ENCODE measurements at places on chromosomes 2 and 18.

- DNase-seq, result no peak
Measured at GRCh38 chr18:56085551-56085950, 497.6 kb upstream of the TCF4 start.

DNA sequence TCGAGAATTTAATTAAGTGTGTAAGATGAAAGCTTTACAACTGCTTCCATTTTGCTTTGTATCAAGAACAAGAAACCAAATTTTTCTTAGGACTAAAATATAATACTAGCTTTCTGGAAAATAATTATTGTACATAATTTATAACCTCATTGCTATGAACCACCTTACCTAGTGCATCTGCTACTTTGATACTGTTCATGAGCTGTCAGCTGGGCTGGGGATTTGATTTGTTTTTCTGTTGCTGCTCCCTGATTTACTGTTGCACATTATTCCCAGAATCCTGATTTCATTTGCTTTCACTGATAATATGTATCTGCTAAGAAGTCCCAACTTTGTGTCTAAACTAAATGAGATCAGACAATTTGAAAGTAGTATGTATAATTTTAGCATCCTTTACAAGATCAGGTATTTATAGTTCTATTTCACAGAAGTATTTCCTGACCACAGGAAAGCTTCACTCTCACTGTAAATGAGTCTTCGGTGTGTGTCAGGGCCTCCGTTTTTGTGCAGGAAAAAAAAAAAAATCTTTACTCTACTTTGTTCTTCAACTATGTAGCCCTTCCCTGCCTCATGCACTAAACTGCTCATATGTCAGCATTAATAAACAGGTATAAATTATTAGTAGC is 105.6 kb upstream of the CCDC150 start:
- no peak for DNase-seq

DNA sequence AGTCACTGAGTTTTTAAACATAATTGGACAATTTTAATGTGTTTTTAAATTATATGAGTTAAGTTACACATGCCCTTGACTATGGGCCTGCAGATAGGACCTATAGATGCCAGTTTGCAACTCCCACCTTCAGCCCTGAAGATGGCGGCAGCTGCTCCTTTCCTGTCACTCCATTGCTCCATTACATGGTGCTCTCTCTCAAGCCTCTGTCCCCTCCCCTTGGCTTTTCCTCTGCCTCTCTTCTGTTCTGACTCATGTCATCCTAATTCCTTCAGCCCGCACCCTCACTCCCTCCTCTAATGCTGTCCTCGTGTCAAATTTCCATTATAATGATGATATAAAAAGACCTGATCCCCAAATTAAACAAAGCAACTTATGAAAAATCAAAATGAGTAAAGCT is 133.7 kb upstream of the HNRNPA3 start:
- DNase-seq, result no peak

- no peak for DNase-seq
Measured at GRCh38 chr2:134189009-134189720, 64.7 kb upstream of the MGAT5 start.

GRCh38 chr18:41872206-41872605 is 82.8 kb upstream of the PIK3C3 start:
- DNase-seq, result no peak

- DNase-seq, result no peak
Measured at GRCh38 chr18:11289248-11289647, 139.9 kb upstream of the PIEZO2 start.

- DNase-seq, result no peak
Measured at GRCh38 chr2:126990200-126990599, 91.5 kb downstream of the TEX51 start.

GRCh38 chr2:37632310-37632709 is 39.1 kb downstream of the CDC42EP3 start:
- no peak for DNase-seq

DNA sequence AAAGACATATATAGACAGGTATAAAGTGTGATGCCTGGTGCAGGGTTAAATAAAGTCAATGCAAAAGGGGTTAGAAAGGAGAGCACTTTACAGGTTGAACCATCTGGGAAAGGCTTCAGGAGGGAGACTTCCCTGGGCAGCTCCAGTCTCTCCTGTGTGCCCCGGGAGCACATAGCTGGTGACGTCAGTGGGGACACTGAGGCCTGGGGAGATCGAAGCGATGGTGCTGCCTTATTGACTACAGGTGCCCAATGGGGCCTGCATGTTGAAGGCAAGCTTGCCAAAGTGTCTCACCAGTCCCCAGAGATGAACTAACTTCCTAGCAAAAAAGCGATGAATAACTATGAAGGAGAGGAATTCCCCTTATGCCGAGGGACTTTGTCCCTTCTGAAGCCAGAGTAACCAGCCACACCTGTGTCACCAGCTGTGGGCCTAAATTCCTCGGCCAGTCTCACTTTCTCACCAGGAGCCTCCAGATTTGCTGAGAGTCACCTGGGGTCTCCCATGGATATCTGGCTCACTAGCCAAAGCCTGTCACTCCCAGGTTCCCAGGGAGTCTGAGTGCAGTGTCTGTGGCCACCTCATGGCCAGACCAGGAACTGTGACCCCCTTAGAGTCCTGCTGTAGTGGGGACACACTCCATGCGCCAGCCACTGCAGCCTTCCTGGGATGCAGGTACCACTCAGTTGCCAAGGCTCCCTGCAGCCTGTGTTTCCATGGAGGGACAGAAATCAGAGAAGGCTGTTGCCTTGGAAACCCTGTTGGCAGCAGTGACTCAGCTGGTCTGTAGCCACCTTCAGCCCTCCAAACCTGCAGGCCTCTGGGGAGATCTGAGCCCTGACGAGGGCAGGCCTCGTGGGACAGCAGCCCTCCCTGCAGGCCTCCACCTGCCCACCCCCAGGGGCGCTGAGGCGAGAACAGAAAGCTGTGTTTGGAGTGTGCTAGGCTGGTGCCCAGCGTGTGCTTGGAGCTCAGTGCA is 128.7 kb downstream of the CTIF start:
- no peak for DNase-seq

GRCh38 chr2:180144338-180144813 is 137.3 kb upstream of the CWC22 start:
- DNase-seq, result no peak

- DNase-seq, result no peak
Measured at GRCh38 chr18:58408665-58409064, 220.2 kb downstream of the ALPK2 start.

DNA sequence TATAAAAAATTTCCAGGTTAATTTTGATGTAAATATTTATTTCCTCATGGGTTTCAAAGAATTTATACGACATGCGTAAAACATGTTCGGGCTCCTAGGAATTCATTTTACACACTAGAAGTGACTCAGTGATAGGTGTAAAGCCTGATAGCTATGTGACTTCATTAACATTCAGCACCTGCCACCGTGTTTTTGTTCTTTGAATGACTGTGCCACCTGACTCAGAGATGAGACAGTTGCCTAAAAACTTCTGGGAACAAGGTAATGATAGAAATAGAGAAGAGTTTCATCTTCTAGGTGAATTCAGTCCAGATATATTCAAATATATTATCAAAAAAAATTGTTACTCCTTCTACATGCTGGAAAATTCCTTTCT is 10.0 kb downstream of the IL1R2 start:
- no peak for DNase-seq

DNA sequence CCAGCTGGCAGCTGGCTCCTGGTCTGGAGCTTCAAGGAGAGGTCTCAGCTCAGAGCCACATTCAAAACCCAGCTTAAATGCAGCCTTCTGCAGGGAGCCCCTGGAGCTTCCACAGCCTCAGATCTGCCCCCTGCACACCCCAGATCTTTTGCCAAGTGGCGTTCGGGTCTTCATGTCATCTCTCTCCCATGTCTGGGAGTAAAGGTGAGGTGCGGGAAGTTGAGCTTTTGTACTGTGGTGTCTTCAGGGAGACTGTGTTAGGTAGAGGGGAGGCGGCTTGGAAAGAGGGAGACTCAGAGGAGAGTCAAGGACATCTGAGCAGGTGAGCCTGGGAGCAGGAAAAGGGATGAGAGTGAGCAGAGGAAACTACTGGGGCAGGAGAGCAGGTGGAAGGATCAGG is 25.4 kb downstream of the MPHOSPH10 start:
- no peak for DNase-seq

GRCh38 chr2:208099682-208100470 is 24.4 kb downstream of the CRYGD start:
- no peak for DNase-seq

DNA sequence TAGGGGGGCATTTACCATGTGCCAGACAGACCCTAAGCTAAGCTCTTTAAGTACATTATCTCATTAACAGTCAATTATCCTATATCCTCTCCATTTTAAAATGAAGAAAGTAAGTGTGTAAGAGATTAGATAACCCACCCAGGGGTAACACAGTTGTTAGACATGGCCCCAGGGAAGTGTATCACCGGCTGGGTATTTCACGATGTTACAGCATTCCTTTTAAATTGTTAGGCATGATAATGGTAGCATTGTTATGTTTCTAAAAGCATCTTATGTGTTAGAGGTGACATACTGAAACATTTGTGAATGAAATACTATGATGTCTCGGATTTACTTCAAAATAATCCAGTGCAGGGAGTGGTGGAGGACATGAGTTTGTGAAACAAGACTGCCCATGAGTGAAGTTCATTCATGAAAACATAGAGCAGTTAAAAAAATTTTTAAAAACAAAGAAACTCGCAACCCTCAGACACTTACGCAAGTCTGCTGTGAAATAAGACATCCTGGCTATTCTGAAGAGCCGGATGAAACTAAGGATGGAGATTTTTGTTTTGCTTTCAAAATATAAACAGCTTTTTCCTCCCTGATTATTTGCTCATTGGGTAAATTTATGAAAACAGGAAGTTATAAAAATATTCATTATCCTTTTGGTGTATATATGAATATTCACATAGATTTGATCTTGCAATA is 54.9 kb downstream of the IL1RL2 start:
- DNase-seq, result no peak

GRCh38 chr18:67359873-67360838 is 156.4 kb downstream of the DSEL start:
- DNase-seq, result no peak

DNA sequence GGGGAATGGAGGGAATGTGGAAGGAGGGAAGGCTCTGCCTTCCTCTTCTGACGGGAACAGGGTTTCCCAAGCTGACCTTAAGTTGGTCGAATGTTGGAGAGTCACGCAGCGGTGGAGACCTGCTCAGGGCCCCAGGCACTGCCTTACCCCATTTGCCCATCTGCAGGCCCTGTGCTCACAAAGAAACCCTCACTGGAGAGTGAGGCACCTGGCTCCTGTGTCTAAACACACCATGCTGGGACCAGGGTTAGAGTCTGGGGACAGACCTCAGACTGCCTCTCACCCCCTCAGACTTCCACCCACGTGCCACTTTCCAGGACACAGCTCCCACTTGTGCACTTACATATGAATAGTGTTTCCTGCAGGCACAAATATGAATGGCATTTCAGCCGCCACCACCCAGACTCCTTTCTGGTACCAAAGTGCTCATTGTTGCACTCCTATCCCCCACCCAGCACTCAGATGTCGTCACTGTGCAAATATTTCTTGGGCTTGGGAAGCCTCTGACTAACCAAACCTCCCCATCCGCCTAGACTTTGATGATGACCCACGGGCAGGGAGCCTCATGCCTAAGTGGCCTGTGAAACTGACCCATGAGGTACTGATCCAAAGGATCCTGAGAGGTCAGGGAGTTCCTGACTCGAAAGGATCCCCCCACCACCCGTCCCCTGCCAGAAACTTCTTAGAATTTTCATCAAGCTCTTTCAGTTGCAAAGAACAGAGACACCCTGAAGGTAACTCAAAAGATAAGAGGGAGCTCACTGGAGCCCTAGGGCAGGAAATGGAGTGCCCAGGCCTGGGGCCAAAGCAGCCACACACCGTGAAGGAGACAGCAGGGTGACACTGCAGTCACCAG is 78.3 kb downstream of the STPG4 start:
- no peak for DNase-seq

DNA sequence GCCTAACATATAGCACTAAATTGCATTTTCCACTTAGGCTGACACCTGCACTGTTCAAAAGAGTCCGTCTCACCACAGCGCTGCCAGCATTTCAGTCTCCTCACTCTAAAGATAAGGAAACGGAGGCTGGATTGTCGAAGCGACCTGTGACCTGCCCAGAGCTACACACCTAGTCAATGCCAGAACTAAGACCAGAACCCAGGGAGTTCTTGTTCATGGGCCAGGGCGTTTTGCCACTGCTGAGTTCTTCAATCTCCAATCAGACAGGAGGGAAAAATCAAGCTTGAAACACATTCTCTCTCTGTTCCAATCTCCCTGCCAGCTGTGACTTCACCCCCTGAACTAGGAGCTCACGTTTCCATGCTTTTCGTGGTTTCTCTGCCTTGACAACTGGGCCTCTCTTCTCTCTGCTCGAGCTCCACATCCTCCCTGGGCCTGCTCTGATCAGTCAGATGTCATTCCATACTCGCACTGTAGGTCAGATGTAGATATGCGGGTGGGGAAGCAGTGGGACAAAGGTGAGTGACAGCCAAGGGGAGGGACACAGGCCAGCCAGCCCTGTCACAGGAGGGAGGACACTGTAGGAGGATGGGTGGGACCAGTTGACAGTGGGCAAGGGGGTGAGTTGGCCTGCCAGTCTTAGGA is 221.1 kb upstream of the SMAD2 start:
- no peak for DNase-seq

GRCh38 chr2:187206071-187206470 is 242.0 kb downstream of the CALCRL start:
- no peak for DNase-seq

DNA sequence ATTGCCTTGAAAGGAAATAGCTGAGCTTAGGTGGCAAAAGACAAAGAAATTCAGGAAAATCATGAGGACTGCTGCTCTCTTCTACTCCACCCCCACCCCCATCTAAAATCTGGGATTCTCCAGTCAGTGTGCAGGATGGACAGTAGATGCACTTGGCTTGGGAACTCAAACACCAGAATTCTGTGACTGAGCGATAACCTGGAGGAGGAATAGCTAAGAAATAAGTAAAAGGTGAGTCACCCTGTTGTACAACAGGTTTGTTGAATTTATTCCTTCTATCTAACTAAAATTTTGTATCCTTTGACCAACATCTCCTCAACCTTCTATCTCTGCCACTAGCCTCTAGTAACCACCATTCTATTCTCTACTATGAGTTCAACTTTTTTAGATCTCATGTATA is 1029.9 kb upstream of the ACVR2A start:
- DNase-seq, result no peak

- DNase-seq, result no peak
Measured at GRCh38 chr2:157192445-157193423, 64.8 kb upstream of the GALNT5 start.

DNA sequence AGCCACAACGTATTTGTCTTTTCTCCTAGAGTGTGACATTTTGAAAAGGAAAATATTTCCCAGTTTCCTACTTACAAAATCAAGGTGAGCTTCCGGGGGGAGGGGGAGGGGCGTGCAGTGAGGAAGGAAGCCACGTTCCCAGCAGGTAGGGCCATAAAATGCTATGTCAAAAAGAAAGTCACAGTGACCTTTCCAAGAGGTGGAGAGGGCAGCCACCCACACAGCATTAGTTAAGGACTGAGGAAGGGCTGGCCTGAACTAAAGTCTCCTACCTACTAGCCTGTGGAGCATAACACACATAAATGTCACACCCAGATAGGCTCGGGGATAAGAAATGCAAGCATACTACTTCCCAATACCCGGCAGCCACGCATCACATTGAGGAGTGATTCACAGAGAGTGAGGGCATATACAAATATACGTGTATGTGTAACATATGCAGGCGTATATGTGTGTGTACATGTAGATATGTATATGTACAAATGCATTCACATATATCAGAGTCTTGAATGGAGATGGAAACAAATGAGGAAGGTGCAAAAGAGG is 191.1 kb downstream of the STK39 start:
- DNase-seq, result no peak

GRCh38 chr2:64812285-64812684 is 158.6 kb upstream of the SERTAD2 start:
- no peak for DNase-seq

All from activated CD4-positive, alpha-beta T cell treated with anti-CD3 and anti-CD28 coated beads for 1 hour (primary cell).